Left lung (tissue), 14 donors: ENCODE measurements at places on chromosomes 3 and 15. TPM values are rescaled to one million over a fixed set of nuclear protein-coding genes. Genes with fewer than 3 reads are reported as not detected.

GRCh38 chr3:176651622-176652021 lies 545.7 kb downstream of the TBL1XR1 start:
- H3K36me3 ChIP-seq, result no peaks in the 10 kb centered on the region
- no peaks in the 10 kb centered on the region for H3K27me3 ChIP-seq
- H3K4me3 ChIP-seq, result no peak overlapping the region
- H3K27ac ChIP-seq, result no peak overlapping the region

DNA sequence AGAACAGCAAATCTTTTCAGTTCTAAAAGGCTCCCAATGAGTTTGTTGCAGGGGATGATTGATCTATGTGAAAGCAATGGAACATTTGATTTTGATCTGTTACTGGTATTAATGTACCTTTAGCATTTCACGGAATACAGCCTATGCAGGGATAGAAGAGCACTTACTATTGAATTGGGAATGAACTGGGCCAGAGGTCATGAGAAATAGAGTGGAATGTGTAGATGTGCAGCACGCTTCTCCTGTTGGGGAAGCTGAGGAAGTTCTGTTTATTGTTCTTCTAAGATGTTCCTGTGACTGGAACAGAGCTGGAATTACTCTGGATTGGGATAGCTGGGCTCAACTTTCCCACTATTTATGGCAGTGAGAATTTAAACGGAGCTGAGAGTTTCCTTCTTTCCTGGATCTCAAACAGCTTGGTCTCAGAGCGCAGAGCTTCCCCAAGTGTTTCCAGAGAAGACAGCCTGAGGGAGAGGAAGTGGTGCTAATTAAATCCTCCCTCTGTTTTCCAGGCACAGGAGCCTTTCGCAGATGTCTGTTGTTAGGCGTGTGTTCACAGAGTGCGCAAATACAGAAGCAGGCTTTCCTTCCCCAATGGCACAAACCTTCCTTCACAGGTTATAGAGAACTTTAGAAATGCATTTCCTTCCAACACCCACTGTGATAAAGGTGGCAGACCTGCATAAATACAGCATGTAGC lies 32.5 kb downstream of the TPRG1 start:
- H3K4me1 ChIP-seq, result no peaks in the 10 kb centered on the region
- no peak overlapping the region for H3K4me3 ChIP-seq
- H3K27me3 ChIP-seq, result no peaks in the 10 kb centered on the region
- no peaks in the 10 kb centered on the region for H3K36me3 ChIP-seq
- no peak for DNase-seq
- no peak overlapping the region for H3K27ac ChIP-seq

GRCh38 chr3:142215106-142215505 lies 10.3 kb downstream of the GK5 start:
- H3K27ac ChIP-seq, result no peak overlapping the region
- peaks cover 42% of the 10 kb centered on the region for H3K36me3 ChIP-seq
- no peak overlapping the region for H3K4me3 ChIP-seq
- H3K27me3 ChIP-seq, result no peaks in the 10 kb centered on the region
- DNase-seq, result peak; percentile 30

- no peak overlapping the region for H3K27ac ChIP-seq
- H3K36me3 ChIP-seq, result peaks cover 8% of the 10 kb centered on the region
- DNase-seq, result no peak
- no peak overlapping the region for H3K4me3 ChIP-seq
- H3K4me1 ChIP-seq, result peaks cover 12% of the 10 kb centered on the region
These were observed 14.7 kb downstream of the MAP2K1 start for GRCh38 chr15:66401130-66402021.

The GPR27 gene
- 2.8 TPM for total RNA-seq

GRCh38 chr3:172132159-172132586 lies 92.8 kb downstream of the FNDC3B start:
- H3K27ac ChIP-seq, result peak overlapping the region; percentile 87
- H3K36me3 ChIP-seq, result no peaks in the 10 kb centered on the region
- H3K4me3 ChIP-seq, result no peak overlapping the region
- H3K27me3 ChIP-seq, result no peaks in the 10 kb centered on the region
- peaks cover 99% of the 10 kb centered on the region for H3K4me1 ChIP-seq

The UTS2B gene
- total RNA-seq, result 0.41 TPM

DNA sequence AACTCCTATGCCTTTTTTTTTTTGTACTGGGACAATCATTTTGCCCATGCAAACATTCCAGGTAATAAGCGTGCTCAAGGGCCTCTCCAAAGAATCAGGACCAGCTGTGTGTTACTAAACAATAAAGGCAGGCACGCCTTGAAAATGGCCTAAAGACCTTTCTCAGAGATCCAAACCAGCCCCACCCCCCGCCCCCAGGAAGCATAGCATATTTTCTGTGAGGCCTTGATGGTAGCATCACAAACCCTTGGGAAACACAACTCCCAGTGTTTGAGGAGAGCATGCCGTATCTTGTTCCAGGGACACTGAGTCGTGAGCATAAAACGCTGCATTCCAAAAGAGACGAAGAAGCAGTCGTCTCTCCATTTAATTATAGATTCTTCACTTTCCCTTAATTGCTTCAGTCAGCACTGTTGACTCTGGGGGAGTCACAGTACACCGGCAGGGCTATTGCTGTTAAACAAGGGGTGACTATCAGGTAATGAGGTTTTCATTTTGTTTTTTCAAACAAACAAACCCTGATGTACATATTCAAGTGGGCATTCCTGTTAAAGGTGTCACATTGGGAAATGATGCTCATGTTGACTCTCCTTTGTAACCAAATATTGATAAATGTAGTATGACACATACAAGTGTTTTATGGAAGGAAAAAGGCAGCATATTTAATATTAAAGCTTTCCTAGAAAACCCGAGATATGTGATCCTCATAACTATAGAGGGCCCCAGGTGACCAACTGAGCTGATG lies 4.4 kb upstream of the TPM1 start:
- no peak overlapping the region for H3K27ac ChIP-seq
- peaks cover 44% of the 10 kb centered on the region for H3K27me3 ChIP-seq

DNA sequence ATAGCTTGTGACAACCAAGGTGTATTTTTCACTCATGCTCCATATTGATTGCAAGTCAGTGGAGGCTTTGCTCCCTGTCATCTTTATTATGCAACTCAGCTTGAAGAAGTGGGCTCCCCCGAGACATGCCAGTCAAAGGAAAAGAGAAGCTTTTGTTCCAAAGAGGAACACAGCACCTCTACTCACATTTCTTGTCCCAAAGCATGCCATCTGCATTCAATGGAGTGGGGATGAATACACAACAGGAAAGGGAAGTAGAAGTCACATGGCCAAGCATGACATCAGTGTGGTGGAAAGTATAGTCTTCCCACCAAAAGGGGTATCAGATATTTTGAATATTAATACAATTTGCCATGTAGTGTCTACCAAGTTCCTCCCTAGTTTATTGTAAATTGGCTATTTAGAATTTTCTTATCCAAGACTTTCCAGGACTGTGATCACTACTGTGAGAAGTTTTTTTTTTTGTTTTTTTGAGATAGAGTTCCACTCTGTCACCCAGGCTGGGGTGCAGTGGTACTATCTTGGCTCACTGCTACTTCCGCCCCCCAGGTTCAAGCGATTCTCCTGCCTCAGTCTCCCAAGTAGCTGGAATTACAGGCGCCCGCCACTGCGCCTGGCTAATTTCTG lies 114.5 kb downstream of the GMPS start:
- H3K4me3 ChIP-seq, result no peak overlapping the region
- no peak for DNase-seq
- no peaks in the 10 kb centered on the region for H3K4me1 ChIP-seq
- H3K27me3 ChIP-seq, result no peaks in the 10 kb centered on the region
- H3K36me3 ChIP-seq, result no peaks in the 10 kb centered on the region

DNA sequence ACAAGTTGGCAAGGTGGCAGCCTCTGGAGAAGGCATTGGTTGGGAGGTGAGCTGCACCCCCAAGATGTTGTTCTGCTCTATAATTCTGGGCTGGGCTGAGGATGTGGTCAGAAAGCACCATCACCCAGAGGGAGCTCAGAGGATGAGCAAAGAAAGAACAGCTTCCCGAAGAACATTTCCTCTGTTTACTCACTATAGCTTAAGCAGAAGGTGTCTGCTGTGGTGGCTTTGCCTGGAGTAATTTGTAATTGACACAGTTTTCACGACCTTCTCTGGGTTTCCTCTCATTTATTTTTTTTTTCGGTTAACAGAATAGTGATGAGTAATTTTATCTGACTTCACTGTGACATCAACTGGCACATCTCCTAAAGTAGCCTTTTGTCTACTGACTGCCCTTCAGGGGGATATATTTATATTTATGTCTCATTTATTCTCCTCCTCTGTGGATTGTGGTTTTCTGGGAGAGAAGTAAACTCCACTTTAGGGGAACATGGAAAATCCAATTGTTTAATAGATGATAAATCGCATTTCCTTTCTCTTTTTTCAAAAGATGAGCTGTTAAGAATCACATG lies 49.5 kb upstream of the ABHD17C start:
- H3K4me1 ChIP-seq, result peaks cover 19% of the 10 kb centered on the region
- H3K36me3 ChIP-seq, result no peaks in the 10 kb centered on the region
- DNase-seq, result no peak
- H3K27ac ChIP-seq, result no peak overlapping the region

The FAM43A gene
- total RNA-seq, result 6.4 TPM

- no peak for DNase-seq
- H3K4me3 ChIP-seq, result no peak overlapping the region
- H3K4me1 ChIP-seq, result no peaks in the 10 kb centered on the region
- H3K27ac ChIP-seq, result no peak overlapping the region
These were observed 149.2 kb upstream of the VEPH1 start for GRCh38 chr3:157652366-157652765.

GRCh38 chr3:124174476-124174875 lies 182.6 kb upstream of the ROPN1 start:
- H3K36me3 ChIP-seq, result no peaks in the 10 kb centered on the region
- no peaks in the 10 kb centered on the region for H3K4me1 ChIP-seq
- DNase-seq, result no peak
- H3K4me3 ChIP-seq, result no peak overlapping the region

- no peaks in the 10 kb centered on the region for H3K4me1 ChIP-seq
- DNase-seq, result no peak
- no peak overlapping the region for H3K27ac ChIP-seq
- no peaks in the 10 kb centered on the region for H3K27me3 ChIP-seq
- no peaks in the 10 kb centered on the region for H3K36me3 ChIP-seq
These were observed 542.6 kb downstream of the TUSC7 start for GRCh38 chr3:117252208-117252607.

DNA sequence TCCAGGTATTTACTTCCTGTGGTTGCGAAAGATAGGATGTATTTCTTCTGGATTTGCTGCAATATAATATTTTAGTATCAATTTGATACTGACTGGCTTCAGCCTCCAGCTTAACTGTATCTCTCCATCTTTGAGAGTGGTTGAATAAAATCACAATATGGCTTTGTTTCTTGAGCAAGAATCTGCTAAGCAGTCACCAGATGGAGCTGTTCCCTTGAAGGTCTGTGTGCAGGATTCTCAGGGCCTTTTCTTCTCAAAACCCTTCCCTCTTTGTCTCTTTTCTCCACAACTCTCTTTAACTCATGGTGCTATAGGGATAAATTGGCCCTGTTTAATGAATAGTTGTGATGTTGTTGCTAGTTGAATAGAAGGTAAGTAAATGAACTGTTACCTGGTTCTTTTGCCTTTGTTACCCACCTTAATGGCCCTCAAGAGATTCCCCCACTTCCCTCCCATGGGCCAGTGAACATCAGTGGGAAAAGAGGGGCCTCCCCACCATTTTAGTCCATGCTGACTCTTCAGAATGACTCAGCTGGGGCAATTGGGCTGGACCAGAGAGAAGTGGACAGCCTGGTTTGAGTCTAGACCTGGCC lies 34.8 kb upstream of the RAB6B start:
- H3K27me3 ChIP-seq, result no peaks in the 10 kb centered on the region
- no peak overlapping the region for H3K4me3 ChIP-seq
- H3K27ac ChIP-seq, result no peak overlapping the region

DNA sequence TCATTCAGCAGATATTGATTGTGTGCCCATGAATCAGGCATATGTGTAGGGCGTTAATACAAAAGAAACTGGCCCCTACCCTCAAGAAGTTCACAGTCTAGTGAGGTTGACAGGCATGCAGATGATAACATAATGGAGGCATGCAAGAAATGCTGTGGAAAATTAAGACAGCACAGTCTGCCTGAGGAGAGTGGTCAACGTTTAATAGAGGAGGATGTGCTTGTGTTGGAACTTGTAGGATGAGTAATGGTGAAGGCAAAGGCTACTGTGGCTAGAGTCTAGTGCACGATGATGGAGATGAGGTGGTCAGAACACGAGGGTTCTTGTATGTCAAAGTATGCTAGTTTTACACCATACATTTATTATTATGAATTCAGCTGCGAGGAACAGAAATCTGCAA lies 295.7 kb downstream of the SOX2 start:
- no peaks in the 10 kb centered on the region for H3K36me3 ChIP-seq
- H3K4me3 ChIP-seq, result no peak overlapping the region
- no peaks in the 10 kb centered on the region for H3K4me1 ChIP-seq
- no peak overlapping the region for H3K27ac ChIP-seq
- H3K27me3 ChIP-seq, result no peaks in the 10 kb centered on the region
- DNase-seq, result no peak

DNA sequence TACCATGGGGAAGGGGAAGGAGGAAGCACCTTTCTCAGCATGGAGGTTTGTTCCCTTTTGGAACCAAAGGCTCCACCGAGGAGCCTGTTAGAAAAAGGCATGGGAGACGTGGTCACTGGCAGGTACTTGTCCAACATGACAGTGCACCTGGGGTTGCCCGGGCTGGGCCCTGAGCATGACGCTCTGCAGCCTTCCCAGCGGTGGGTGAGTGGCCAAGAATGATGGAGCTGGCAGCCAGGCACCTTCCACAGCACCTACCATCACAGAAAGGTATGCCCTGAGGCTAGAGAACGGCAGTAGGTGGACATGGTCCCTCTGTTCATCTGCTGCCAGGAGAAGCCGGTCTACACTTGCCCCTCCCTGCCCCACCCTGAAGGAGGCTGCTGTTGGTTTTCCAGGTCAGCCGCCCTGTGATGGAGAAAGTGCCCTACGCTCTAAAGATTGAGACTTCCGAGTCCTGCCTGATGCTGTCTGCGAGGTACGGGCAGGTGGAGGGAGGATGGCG lies 29.0 kb upstream of the NR2C2 start:
- no peak overlapping the region for H3K27ac ChIP-seq
- H3K4me3 ChIP-seq, result no peak overlapping the region
- no peaks in the 10 kb centered on the region for H3K27me3 ChIP-seq
- no peak for DNase-seq
- H3K4me1 ChIP-seq, result peaks cover 9% of the 10 kb centered on the region
